ENCODE measurements at places on chromosomes 7 and 10. TPM values are rescaled to one million over a fixed set of nuclear protein-coding genes. Genes with fewer than 3 reads are reported as not detected.
A peak's percentile ranks its signal among the peaks of the same experiment; 100 is the strongest.

DNA sequence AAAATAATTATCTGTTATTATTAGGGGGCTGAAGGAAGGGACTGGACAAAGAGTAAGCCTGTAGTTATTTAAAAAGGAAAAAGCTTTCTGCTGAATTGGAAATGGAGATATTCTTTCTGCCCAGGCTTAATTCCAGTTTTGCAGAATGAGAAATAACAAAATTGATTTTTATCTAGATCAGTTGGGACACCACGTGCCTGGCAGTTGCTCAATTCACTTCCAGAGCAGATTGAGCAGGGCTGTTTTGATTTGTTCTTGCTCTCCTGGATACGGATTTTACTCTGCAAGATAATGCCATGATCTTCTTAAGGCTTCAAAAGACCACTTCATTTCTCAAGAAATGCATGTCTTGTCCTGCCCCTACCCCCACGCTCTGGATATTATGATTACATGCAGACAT is 524.3 kb downstream of the TCERG1L start:
- DNase-seq, result no peak

The VSIR gene
- total RNA-seq, result 29.0 TPM

- no peak for DNase-seq
Observed at GRCh38 chr10:131978851-131979250, 2.9 kb downstream of the BNIP3 start.

- DNase-seq, result no peak
Observed at GRCh38 chr10:127346604-127347003, 150.2 kb upstream of the INSYN2A start.

The SPDYE1 gene
- total RNA-seq, result not detected

- peak; percentile 45 for DNase-seq
Observed at GRCh38 chr10:113858541-113858940, 4.1 kb downstream of the NHLRC2 start.

GRCh38 chr10:73597346-73597745 is 6.2 kb upstream of the USP54 start:
- no peak for DNase-seq

DNA sequence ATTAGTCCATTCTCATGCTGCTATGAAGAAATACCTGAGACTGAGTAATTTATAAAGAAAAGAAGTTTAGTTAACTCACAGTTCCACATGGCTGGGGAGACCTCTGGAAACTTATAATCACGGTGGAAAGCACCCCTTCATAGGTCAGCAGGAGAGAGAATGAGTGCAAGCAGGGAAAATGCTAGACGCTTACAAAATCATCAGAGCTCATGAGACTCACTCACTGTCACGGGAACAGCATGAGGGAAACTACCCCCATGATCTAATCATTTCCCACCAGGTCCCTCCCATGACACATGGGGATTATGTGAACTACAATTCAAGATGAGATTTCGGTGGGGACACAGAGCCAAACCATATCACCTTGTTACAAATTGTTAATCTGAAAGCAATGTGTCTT is 15.8 kb downstream of the TAS2R39 start:
- no peak for DNase-seq

The DKK1 gene
- total RNA-seq, result 1,974 TPM

GRCh38 chr7:14900051-14900450 is 2.5 kb downstream of the DGKB start:
- DNase-seq, result no peak

GRCh38 chr10:127375461-127375860 is 173.6 kb upstream of the NPS start:
- no peak for DNase-seq

GRCh38 chr7:51067757-51068156 is 248.9 kb downstream of the COBL start:
- DNase-seq, result peak; percentile 58

All from HFFc6 (cell line).